ENCODE measurements at places on chromosomes 5 and 9. TPM values are rescaled to one million over a fixed set of nuclear protein-coding genes. Genes with fewer than 3 reads are reported as not detected.

ROPN1L gene
- total RNA-seq, result not detected

PLAC8L1 gene
- not detected for total RNA-seq

OTP gene
- total RNA-seq, result not detected

DMRT1 gene
- not detected for total RNA-seq

PCDHGB1 gene
- 0.96 TPM for total RNA-seq

CATSPER3 gene
- 0.32 TPM for total RNA-seq

RAPGEF1 gene
- 51.1 TPM for total RNA-seq

ORM1 gene
- not detected for total RNA-seq

HRCT1 gene
- total RNA-seq, result 31.8 TPM

TTC23L gene
- not detected for total RNA-seq

AP3S1 gene
- 60.8 TPM for total RNA-seq

COL27A1 gene
- total RNA-seq, result 9.0 TPM

SMARCA2 gene
- total RNA-seq, result 85.5 TPM

CDH9 gene
- not detected for total RNA-seq

PDZD2 gene
- 3.7 TPM for total RNA-seq

NOXA1 gene
- 31.1 TPM for total RNA-seq

STK32A gene
- total RNA-seq, result 1.4 TPM

PLPP7 gene
- total RNA-seq, result 10.3 TPM

ZDHHC12 gene
- 89.4 TPM for total RNA-seq

FOXI1 gene
- total RNA-seq, result not detected

MGAT1 gene
- 112 TPM for total RNA-seq

COL23A1 gene
- total RNA-seq, result 1.4 TPM

C5orf52 gene
- not detected for total RNA-seq

SH3TC2 gene
- total RNA-seq, result 1.6 TPM

TERT gene
- total RNA-seq, result not detected

FBN2 gene
- 16.1 TPM for total RNA-seq

HSD17B3 gene
- not detected for total RNA-seq

SPINK9 gene
- not detected for total RNA-seq

FBXW2 gene
- total RNA-seq, result 47.1 TPM

All from transverse colon (tissue), 4 donors.